Caudate nucleus (tissue), 63 donors: ENCODE measurements at places on chromosomes 3 and 15.

- DNase-seq = no peak
Measured at GRCh38 chr3:99868311-99868646, 50.6 kb downstream of the CMSS1 start.

DNA sequence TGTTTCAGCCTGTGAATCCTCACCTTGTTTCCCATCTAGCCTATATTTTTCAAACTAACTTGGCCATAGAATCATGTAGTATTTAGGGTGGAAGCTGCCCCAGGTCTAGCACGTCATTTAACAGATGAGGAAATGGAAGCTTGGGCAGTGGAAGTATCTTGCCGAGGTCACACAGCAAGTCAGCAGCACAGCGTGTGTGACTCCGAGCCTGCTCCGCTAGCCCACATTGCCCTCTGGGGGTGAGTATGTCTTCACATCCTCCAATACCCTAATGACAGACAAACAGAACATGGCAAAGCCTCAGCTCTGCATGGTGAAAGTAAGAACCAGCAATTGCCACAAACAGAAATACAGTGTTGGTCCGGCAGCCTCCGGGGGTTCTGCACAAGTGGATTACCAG lies 2.2 kb upstream of the CCR5 start:
- no peak for DNase-seq

GRCh38 chr15:78112551-78112950 lies 18.7 kb downstream of the CIB2 start:
- DNase-seq = no peak

DNA sequence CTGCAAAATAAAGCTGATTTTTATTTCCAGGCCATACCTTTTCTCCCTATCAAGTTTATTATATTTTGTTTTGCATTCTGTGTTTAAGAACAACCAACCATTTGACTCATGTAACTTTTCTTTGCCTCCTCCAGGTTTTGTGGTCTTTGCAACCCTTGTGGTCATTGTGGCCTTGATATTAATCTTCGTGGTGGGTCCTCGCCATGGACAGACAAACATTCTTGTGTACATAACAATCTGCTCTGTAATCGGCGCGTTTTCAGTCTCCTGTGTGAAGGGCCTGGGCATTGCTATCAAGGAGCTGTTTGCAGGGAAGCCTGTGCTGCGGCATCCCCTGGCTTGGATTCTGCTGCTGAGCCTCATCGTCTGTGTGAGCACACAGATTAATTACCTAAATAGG lies 27.6 kb downstream of the NIPA2 start:
- DNase-seq = no peak

GRCh38 chr3:149909923-149910322 lies 60.8 kb downstream of the PFN2 start:
- no peak for DNase-seq

- DNase-seq = no peak
Measured at GRCh38 chr15:38562278-38562677, 2.3 kb downstream of the RASGRP1 start.

- no peak for DNase-seq
Measured at GRCh38 chr3:128376516-128376915, 90.2 kb downstream of the DNAJB8 start.

DNA sequence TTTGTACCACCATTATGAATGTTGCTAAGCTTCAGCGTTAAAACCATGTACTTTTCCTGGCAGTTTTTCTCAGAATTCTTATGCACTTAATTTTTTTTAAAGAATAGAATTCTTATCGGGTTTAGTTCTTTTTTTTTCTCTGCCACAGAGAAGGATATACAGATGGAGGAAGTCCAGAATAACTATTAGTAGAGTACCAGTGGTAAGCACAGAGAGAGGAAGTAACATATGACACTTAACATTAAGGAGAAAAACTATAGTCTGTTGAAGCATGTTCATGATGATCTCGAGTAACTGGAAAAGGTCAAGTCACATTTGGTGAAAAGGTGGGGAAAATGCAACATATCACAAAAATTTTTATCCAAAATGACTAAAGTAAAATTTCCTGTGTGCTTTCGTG lies 68.9 kb downstream of the RNF13 start:
- no peak for DNase-seq

DNA sequence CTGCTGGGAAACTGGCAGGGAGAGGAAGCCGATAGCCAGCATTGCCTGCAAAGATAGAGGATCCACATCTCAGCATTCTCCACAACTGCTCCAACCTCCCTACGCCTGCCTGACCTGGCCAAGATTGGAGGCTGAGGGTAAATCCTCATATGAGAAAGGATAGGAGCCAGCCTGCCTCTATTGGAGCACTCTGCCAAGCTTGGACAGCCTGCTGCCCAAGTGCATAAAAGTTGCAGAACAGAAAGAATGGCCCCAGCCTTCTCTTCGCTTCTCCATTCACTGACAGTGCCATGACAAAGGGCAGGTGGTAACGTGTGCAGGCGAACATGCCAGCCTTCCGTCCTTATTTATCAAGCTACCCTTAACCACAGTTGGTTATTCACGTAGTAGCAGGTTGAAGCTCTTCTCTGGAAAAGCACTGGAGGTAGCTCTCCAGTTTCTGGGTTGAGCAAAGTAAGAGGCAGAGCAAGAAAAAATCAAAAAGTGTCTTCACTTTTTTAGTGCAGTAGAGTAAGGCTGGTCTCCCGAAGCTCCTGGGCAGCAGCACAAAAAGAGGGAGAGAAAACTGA lies 4.3 kb downstream of the BMF start:
- no peak for DNase-seq

GRCh38 chr3:128491691-128491940 lies 1.4 kb downstream of the GATA2 start:
- DNase-seq = no peak

- no peak for DNase-seq
Measured at GRCh38 chr15:81030301-81030750, 29.6 kb downstream of the TLNRD1 start.

DNA sequence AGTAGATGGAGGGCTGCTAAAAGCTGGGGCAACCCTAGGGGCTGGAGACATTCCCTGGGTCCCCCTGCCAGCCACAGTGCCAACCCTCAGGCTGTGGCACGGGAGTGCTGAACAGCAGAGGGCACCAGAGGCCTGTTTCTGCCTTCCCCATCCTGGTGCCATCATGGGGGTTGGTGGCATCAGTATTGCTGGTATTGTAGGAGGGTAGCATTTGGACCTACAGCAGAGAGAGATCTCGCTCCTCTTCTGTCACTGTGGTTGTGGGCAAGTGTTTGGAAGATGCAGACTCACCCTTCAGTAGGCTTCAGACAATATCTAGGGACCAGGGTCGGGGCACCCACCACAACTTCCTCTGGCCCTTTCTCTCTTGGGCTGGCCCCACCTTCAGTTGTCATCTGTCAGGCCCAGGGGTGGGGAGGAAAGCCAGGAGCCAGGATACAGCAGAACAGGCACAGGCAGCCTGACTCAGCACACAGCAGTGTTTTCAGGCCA lies 123.5 kb downstream of the RPLP1 start:
- DNase-seq = no peak

- no peak for DNase-seq
Measured at GRCh38 chr3:10474847-10475246, 30.5 kb downstream of the ATP2B2 start.

- DNase-seq = no peak
Measured at GRCh38 chr3:195450731-195451229, 8.0 kb upstream of the ACAP2 start.

- DNase-seq = no peak
Measured at GRCh38 chr3:138042043-138042442, 32.1 kb downstream of the CLDN18 start.

- DNase-seq = no peak
Measured at GRCh38 chr3:54309601-54310000, 187.2 kb downstream of the CACNA2D3 start.

GRCh38 chr15:86295511-86295910 lies 215.8 kb downstream of the AGBL1 start:
- no peak for DNase-seq

GRCh38 chr15:67882487-67883233 lies 42.8 kb upstream of the RNU6-1 start:
- DNase-seq = no peak

DNA sequence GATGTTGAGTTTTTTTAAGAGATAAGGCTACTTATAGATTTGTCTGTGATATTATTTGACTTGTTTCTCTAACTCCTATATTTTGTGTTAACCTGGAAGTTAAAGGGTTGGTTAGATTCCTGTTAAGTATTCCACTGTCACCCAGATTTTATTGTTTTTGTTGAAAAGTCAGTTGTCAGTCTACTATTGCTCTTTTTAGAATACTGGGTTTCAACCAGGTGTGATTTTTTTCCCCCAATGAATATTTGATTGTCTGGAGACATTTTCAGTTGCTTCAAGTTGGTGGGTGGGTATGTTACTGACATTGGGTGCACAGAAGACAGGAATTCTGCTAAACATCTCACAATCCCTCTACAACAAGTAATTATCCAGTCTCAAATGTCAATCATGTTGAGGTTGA lies 43.8 kb upstream of the GPR149 start:
- no peak for DNase-seq

DNA sequence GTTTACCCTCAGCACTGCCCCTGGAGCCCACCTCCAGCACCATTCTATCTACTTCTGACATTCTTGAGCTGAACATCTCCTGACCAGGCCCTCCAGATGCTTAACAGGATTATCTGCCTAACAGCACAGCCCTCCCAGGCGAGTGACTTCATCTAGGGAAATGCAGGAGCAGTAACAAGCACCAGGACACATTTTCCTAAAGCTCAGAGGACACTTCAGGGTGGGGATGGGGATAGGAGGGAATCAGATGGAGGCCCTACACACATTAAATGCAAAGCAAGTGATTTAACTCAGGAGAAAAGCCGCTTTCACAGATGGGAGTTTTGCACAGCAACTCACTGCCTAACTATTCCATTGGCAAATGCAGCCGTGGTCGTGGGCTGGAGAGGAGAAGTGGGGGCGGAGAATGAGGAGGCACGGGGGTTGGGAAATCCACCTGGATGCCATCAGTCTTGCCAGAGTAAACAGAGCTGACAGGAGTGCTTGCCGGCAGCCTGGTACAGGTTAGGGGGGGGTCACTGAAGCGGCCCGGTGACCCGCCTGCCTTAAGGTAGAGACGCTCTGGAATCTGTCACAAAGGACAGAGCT lies 21.3 kb upstream of the BNC1 start:
- DNase-seq = peak; percentile 27

- no peak for DNase-seq
Measured at GRCh38 chr3:87706176-87706575, 352.6 kb downstream of the CGGBP1 start.

GRCh38 chr15:57255751-57256341 lies 120.5 kb upstream of the CGNL1 start:
- no peak for DNase-seq

GRCh38 chr15:36358523-36358922 lies 220.9 kb upstream of the CDIN1 start:
- DNase-seq = no peak

GRCh38 chr3:108835101-108835500 lies 12.5 kb downstream of the TRAT1 start:
- no peak for DNase-seq

DNA sequence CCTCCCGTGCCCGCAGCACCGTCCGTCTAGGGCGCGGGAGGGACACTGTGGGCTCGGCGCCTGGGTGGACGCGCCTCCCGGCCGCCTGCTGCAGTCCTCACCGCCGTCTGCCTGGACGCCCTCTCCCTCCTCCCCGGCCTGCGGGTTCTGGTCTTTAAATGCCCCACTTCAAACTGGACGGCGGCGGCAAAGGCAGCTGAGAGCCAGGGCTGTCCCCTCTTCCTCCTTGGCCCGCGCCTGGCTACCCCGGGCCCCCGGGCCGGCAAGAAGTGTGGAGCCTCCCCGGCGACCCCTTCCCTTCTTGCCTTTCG lies 426 bp downstream of the CBLB start:
- no peak for DNase-seq

DNA sequence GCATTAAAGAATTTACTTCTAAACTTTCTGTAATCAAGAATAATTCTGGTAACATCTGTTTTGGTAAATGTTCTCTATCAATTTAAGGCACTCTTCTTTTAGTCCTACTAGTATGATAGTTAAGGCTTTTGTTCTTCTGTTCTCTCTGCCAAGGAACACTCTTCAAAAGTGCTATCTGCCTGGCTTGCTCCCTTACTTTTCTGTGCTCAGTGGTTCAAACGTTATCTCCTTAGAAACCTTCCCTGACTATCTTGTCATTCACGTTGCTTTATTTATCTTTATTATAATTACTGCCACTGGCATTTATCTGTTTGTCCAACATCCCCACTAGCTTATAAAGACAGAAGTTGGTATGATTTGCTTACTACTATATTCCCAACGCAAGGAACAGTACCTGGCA lies 59.2 kb downstream of the RFX7 start:
- no peak for DNase-seq

DNA sequence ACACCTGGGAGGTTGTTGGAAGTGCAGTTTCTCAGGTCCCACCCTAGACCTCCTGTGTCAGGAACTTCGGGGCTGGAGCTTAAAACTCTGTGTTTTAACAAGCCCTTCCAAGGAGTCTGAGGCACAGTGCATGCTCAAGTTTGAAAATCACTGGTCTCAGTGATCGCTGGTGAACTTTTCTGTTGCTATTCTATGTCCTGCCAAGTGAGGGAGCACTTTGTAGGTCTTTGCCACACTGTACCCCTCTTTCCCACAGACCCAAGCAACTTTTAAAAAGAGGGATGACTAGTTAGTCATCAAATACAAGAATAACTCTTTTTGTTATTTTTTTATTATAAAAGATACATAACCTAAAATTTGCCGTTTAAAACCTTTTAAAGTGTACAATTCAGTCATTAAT lies 133.7 kb downstream of the AGBL1 start:
- DNase-seq = no peak

DNA sequence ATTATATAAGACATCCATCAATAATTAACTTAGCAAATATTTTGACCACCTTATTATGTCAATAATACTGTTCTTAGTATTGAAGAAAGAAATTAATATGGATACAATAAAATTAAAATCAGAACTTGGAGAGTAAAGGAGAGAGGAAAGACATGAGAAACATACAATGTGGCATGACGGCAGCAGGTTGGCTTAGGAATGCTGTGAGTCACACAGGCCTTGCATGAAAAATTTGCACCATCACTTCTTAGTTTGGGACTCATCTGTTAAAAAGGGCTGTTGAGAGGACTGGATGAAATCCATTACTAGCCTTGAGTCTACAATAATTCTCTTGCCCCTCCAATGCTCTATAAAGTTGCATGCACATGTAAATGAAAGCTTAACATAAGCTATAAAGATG lies 880.8 kb downstream of the ROBO1 start:
- DNase-seq = no peak

DNA sequence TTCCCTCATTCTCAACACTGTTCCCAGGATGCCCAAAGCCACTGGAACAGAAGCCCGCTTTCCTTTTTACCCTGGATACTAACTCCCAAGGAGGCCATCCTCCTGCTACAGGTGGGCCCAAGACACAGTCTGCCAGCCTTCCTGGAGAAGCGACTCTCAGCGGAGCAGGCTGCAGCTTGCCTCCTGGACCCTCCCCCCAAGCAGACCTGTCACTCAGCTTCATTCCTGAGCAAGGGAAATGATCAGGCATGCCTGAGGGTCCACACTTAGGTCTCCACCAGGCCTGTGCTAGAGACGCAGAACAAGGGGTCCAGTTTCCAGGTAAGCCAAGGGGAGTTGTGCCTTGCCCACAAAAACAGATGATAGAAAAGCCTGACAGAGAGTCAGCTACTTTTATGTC lies 62.8 kb downstream of the SLCO2A1 start:
- no peak for DNase-seq
